Brain microvascular endothelial cell (primary cell): ENCODE measurements at places on chromosomes 13 and 19.

GRCh38 chr13:65911546-65912193 lies 1318.5 kb downstream of the PCDH9 start:
- DNase-seq: no peak

DNA sequence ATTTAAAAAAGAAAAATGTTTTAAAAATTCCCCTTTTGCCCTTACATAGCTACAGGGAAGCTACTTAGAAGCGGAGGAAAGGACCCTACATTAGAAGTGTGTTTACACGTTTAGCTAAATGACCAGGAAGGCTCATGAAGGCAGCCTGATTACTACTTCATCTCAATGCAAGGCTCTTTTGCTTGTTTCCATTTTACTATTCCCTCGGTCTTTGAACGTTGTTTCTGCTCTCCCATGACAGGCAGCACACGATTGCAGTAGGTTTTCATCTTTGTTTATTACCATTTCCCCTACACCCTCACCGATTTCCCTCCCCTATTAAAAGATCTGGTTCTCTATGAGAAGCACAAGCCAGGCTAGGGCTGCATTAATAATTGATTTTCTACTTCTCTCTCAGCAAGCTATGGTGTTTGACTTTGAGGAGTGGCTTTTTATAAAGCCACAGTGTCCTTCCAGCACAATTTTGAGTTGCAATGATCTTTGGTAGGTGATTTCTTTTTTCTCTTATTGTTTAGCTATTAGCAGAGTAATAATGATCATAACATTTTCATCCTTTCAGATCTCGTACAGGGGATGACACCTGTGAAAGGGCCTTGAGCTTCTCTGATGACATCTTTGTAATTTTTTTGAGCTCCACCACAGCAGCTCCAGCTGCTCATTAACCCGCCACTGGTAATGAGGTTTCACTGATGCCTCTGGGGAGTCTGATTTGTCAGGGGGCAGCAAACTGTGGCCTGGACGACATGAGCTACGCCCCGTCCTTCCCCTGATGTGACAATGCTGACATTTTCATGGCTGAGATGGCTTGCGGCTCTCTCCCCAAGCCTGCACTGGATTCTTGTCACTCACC lies 670.3 kb downstream of the UQCRFS1 start:
- no peak for DNase-seq

- no peak for DNase-seq
These were observed 379.3 kb upstream of the SGCG start for GRCh38 chr13:22801402-22802003.

DNA sequence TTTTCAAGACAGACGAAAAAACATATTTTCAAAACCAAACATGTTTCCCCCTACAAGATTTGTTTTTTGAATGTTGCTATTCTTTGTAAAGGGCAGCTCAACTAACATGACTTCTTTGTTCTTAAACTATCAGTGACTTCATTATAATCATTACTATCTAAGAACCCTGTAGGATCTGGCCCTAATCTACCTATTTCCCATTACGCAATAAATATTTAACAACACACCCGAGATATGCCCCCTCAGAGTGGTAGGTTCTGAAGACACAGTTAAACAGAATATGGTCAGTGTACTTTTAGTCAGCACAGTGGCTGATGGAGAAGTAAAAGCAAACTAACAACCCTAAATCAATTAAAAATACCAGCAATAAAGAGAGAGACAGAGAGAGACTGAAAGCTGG lies 186.9 kb downstream of the DIAPH3 start:
- DNase-seq: no peak

GRCh38 chr13:53204598-53204997 lies 176.0 kb downstream of the OLFM4 start:
- no peak for DNase-seq

DNA sequence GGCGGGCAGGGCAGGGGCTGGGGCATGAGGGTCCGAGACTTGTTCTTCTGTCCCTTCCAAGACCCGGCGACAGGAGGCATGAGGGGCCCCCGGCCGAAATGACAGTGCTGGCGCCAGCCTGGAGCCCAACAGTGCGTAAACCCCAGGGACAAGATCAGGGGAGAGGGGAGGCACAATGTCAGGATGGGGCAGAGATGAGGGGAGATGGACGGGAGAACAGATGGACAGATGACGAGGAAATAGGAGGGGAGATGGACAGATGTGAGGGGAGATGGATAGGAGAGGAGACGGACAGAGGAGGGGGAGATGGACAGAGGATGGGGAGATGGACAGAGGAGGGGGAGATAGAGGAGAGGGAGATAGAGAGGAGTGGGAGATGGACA lies 518 bp downstream of the FLT3LG start:
- DNase-seq: no peak

- peak; percentile 58 for DNase-seq
These were observed 138.4 kb upstream of the RNF113B start for GRCh38 chr13:98315466-98315865.

GRCh38 chr13:77480066-77480465 lies 55.4 kb upstream of the SCEL start:
- no peak for DNase-seq

DNA sequence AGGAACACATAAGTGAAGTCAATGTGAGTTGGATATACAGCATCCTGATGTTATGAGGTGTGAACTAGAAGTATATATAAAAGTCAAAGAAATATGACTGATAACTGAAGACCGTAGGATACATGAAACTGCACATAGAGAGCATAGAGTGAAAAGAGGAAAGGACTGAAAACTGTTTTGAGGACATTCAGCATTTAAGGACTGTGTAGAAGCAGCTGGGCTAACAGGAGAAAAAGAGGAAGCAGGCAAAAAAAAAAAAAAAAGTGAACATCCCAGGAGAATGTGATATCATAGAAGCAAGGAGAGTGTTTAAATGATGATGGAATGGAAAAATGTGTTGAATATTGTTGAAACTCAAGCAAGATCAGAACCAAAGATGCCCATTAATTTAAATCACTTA lies 363.5 kb downstream of the PCDH20 start:
- DNase-seq: no peak

- peak; percentile 98 for DNase-seq
These were observed 33.6 kb downstream of the ZNF383 start for GRCh38 chr19:37251308-37252229.

DNA sequence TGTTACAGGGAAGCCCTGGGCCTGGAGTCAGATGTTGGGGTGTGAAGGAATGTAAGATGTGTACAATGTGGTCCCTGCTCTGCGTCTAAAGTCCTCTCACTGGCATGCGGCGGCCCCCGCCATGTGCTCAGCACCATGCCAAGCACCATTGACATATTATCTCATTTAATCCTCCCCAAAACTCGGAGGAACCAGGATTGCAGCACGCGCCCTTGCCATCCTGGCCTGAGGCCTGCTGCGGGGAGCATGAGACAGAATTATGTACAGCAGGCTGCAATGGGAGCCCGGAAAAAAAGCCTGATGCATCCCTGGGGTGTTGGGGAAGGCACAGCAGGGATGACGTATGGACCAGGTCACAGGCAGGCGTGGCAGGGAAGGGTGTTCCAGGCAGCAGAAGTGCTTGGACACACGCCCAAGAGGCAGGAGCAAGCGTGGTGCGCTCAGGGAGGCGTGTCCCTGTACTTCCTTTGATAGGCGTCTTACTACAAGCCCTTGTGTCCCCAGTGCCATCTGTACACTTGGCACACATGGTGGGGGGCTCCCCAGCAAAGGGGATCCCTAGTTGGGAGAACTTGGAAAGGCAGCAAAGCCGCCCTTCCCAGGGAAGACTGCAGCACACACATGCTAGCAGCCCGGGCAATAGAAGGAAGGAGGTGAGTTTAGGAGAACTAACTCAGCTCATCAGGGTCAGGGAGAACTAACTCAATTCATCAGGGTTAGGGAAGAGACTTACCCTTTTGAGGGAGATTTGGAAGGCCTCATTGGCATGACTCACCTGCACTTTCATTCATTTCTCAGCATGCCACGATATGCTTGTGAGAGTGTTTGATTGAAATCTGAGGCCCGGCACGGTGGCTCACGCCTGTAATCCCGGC lies 3.4 kb downstream of the EVI5L start:
- DNase-seq: no peak

- DNase-seq: no peak
These were observed 78.9 kb downstream of the FLT1 start for GRCh38 chr13:28415994-28416421.

DNA sequence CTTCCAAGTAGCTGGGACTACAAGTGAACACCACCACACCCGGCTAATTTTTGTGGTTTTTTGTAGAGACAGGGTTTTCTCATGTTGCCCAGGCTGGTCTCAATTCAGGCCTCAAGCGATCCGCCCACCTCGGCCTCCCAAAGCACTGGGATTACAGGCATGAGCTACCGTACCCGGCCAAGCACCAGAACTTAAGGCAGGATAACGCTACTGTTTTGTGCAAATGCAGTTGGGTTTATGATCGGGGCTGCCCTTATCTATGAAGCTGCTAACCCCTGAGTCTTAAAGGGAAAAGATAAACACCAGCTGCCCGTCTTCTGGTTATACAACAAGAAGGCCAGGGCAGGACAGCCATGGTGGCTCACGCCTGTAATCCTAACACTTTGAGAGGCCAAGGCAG lies 12.6 kb upstream of the TM6SF2 start:
- DNase-seq: no peak

DNA sequence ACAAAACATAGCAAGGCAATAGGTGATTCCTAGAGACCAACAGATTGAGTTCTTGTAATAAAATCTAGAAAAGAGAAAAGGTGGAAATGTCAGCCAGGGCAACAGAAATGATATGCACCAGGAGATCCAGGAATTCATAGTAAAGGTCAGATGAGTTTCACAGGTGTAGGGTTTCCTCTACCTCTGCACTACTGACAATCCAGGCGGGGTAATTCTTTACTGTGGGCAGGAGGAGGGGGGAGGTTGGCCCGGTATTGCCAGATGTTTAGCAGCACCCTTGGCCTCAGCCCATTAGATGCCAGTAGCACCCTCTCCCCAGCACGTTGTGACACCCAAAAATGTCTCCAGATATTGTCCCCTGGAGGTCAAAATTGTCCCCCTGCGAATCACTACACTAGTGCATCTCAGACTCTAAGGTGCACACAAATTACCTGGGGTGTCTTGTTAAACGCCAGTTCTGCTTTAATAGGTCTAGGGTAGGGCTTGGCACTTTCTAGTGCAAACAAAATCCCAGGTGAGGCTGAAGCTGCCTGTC lies 3.5 kb upstream of the UBAC2 start:
- DNase-seq: no peak

DNA sequence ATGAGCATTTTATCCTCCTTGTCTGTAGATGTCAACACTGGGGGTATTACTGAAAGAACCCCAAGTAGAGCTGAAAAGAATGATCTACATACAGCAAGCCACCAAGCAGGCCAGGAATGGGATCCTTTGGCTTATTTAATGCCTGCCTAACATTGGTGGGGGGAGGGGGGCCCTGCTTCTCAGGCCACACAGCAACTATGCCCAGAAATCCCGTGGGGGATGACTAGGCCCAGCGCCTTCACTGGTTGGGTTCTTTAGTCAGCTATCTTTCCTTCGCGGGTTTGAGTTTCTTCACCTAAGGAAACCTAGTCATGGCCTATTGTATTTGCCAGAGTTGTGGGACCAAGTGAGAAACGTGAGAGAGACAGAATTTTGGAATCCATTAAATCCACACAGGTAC lies 80.5 kb downstream of the CCNA1 start:
- no peak for DNase-seq
